HTR-8/SVneo (cell line): ENCODE measurements at places on chromosomes 1 and 21.

DNA sequence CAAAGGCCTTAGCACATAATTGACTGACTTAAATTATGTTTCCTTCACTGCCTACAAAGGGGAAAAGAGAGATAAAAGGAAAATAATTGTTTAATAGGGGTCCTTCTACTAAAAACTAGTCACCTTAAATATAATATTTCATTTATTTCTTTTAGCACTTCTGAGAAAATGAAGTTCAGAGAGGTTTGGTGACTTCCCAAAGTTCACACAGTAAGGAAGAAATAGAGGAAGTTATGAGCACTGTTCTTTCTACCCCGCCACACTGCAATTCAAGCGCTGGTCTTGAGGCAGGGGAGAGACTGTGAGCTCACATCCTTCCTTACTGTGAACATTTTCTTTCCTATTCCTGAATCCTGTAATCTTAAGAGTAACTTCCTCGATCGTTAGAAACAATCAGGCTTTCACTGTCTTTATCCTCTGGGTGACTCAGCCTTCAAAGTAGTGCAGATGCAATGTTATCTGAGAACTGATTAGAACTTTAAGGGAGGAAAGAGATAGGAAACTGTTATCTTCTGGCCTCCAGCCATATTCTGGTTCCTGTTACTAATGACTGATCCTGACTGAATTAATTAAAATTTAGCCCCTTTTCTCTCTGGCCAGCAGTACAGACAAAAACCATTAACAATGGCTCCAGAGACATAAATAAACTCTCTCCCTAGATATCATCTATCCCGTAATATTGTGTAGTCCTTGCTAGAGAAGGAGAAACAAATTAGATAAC is 6.8 kb downstream of the RGS5 start:
- no peak for DNase-seq

- no peak for DNase-seq
Observed at GRCh38 chr1:167679714-167680113, 42.1 kb upstream of the MPZL1 start.

DNA sequence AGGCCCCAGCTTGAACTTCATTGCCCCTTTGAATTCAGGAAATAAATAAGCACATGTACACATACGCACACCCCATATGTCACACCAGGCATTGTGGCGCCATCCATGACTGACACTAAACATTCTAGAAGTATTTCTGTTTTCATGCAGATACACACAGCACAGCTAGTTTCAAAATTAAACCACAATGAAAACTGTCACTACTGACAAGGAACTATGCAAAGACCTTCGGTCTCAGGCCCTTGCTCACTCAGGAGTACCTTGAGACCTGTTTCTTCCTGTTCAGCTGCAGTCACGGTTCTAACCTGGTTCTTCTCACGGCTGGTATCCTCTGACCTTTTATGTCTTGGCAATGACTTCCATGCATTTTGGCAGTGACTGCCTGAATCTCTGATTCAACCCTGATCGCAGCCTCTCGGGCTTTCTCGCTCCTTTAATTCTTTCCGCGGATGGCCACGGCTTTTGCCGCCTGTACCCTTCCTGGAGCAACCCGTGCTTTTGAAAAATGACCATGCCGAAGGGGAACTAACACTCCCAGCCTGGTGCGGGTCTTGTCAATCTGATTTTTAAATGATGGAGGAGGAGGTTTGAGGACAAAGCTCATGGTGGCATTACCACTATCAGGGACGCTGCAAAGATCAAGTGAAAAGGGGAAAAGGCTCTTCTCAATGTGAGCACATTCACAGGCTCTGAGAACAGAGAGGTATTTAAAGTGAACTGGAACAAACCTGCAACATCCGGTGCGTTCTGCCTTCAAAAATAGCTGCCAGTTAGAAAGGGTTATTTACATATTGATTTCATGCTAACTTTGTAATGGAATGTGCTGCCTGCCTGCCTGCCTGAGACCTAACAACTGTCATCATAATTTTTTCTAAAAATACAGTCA is 384.6 kb downstream of the RRAGC start:
- DNase-seq = no peak

- peak; percentile 45 for DNase-seq
Observed at GRCh38 chr1:94819945-94820746, at the start of gene SLC44A3. Gene SLC44A3 (plus strand): TSS chr1:94820357. CDS start chr1:94820452, 95 bp downstream.

- DNase-seq = no peak
Observed at GRCh38 chr1:13751458-13751871, 51.5 kb downstream of the PRDM2 start.

DNA sequence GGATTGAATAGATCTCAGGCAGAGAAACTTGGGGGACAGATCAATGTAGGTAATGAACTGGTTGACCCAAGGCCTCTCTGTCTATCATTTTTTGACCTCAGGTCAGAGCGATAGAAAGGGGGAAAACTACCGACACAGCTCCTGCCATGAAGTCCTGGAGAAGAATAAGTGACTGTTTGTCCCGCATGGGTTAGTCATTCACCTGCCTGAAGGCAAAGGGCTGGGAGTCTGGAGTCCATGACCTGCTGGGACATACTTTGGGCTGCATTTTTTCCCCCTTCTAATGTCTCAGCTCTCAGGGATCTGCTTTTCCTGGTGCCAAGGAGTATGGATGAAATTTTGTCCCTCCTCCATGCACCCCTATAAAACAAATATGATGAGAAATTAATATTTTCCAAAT is 1.6 kb upstream of the ROR1 start:
- no peak for DNase-seq

- no peak for DNase-seq
Observed at GRCh38 chr1:205531191-205532025, 26.9 kb downstream of the CDK18 start.

DNA sequence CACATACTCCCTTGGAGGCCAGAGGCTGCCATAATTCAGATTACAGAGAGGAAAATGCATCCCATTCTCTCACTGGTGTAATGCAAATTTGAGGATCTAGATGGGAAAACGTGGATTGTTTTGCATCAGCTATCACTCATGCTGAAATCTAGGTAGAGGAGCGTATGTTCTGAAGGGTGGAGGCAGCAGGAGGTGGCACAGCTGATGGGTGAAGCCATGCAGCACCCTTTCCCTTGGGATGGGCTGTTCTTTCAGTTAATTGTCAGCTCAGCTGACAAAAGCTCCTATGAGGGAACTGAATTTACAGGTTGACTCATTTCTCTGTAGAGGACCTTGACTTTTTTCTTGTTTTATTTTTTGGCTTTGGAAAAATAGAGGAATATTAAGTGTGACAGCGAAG is 41.8 kb downstream of the CAMTA1 start:
- no peak for DNase-seq

DNA sequence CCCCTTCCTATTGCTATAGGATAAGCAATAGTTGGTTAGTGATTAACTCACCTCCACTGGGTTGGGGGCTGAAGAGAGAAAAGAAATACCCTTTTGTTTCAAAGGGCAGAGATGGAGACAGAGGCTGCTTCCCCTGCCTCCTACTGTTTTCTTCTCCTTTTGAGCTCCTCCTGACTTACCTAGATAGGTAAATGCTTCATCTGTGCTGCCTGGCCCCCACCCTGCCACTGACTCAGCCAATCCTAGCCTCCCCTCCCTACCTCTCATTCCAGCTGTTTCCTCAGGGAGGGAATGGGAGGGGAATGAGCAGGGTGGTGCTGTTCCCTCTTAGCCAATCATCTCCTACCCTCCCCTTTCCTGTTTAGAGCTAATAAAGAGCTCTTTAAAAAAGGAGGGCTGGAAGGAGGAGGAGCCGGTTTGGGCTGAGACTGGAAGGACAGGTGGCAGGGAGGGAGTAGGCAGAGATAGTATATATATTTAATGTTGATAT is at the start of gene C1orf116:
Gene C1orf116 (minus strand): TSS at position 229 of the 490 bp plus-strand sequence. CDS start 5,158 bp downstream, outside the sequence.
- DNase-seq = no peak

DNA sequence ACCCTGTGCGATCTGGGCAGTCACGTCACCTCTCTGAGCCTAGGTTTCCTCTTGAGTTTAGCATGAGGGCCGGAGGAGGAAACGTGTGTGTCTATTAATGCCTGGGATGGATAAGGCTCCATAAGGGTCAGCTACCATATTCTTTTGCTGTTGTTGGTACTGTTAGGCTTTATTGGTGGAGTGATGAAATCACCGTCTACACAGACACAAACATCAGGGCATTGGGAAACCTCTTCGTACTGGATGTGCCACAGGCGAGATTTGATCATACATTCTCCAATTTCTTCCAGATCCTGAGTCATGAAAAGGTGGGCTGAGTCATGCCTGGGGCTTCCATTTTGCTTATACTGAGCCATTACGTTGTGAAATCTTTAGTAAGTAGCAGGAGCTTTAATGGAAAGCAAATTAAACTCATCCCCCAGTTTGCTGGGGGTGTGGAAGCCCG is 24.9 kb upstream of the GRHL3 start:
- DNase-seq = peak; percentile 75

DNA sequence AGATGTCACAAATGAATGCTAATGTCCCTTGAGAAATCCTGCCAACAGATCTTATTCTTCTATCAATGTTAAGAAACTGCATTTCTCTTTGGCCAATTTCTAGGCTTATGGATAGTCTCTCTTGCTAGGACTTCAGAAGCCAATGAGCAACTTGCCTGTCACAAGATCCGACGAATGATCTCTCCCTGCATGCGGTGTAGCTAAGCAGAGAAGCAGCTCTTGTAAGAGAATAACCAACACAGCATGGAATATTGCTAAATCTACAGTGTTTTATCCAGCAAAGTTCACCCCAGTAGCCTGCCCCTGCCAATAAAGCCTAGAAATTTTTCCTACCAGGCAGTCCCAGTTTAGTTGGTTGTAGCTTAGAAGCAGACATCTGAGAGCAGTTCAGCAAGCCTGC is 2.1 kb upstream of the SLC44A5 start:
- no peak for DNase-seq

DNA sequence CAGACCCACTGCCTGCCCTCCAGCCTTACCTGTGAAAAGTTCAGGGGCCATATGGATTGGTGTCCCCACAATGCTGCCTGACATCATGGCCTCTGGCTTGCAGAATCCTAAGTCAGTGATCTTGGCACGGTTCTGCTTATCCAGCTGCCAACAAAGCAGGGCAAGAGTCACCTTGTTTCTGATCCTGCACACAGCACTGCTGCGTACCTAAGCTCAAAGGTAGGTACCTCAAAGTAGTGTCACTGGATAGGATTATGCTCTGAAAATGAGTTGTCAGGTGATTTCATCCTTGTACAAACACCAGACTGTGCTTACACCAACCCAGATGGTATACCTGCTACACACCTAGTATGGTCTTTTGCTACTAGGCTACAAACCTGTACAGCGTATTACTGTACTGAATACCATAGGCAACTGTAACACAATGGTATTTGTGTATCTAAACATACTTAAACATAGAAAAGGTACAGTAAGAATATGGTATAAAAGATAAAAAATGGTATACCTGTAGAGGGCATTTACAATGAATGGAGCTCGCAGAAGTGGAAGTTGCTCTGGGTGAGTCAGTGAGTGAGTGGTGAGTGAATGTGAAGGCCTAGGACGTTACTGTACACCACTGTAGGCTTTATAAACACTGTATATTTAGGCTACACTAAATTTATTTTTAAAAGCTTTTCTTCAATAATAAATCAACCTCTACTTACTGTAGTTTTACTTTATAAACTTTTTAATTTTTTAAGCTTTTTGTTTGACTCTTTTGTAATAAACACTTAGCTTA is 29.1 kb upstream of the RBBP5 start:
- DNase-seq = no peak

GRCh38 chr1:231233735-231234417 is 7.1 kb upstream of the GNPAT start:
- no peak for DNase-seq

- DNase-seq = peak; percentile 49
Observed at GRCh38 chr1:33228935-33229487, 27.3 kb upstream of the ZNF362 start.
